Mesenchymal stem cell (in vitro differentiated cells and primary cell): ENCODE measurements at places on chromosomes 5 and 9.

GRCh38 chr5:96966801-96967200 is 30.9 kb downstream of the LNPEP start:
- H3K27me3 ChIP-seq: no peaks in the 10 kb centered on the region
- no peak overlapping the region for H3K4me3 ChIP-seq
- no peak overlapping the region for H3K27ac ChIP-seq
- DNase-seq: no peak
- H3K36me3 ChIP-seq: no peaks in the 10 kb centered on the region
- H3K4me1 ChIP-seq: peaks cover 4% of the 10 kb centered on the region

- H3K36me3 ChIP-seq: peaks cover 84% of the 10 kb centered on the region
Observed at GRCh38 chr9:131585375-131585774, 40.1 kb downstream of the PRRT1B start.

DNA sequence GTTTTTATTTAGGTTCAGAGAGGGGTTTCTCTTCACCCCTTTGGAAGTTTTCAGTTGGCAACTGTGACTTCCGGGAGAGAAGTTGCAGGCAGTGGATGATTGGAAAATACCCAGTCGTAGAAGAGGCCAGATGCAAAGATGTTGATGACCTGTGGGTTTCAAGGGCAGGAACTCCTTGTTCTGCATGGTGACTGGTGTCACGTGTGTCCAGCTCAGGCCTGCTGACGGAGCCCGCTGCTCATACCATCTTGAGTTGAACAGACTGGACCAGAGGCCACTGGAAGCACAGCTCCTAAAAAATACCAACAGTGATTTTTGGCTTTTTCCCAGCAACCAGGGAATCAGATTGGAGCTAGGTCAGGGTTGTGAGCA is 243.9 kb upstream of the KLF4 start:
- no peaks in the 10 kb centered on the region for H3K27me3 ChIP-seq
- H3K27ac ChIP-seq: no peak overlapping the region
- no peak for DNase-seq
- H3K36me3 ChIP-seq: no peaks in the 10 kb centered on the region
- H3K4me3 ChIP-seq: no peak overlapping the region

DNA sequence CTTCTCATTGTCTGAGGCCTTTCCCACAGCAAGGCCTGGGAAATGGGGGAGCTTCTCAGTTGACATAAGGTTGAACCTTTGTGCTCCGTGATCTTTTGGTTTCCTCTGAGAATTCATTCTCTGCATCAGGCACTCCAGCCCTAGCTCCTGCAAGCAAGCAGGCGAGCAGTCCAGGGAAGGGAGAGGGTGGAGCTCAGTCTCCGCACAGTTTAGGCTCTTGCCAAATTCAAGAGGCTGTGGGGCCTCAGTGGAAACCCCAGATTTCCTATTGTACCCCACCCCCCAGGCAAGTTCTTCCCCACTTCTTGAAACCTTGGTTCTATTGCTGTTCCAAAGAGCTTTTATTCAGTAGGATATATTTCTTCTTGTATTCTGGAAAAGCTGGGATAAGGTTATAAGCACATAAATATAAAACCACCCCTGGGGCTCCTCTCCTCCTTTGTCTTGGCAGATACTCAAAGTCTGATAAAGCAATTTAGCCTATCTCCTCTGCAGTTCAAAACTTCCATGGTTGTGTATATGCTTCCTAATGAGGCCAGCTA is 147.2 kb downstream of the PDZD2 start:
- no peaks in the 10 kb centered on the region for H3K4me1 ChIP-seq
- H3K27me3 ChIP-seq: no peaks in the 10 kb centered on the region
- no peaks in the 10 kb centered on the region for H3K36me3 ChIP-seq
- H3K4me3 ChIP-seq: no peak overlapping the region
- no peak overlapping the region for H3K27ac ChIP-seq
- no peak for DNase-seq

GRCh38 chr9:91898451-91899218 is 51.4 kb downstream of the ROR2 start:
- H3K4me3 ChIP-seq: no peak overlapping the region
- peaks cover 51% of the 10 kb centered on the region for H3K4me1 ChIP-seq
- peak; percentile 82 for DNase-seq

DNA sequence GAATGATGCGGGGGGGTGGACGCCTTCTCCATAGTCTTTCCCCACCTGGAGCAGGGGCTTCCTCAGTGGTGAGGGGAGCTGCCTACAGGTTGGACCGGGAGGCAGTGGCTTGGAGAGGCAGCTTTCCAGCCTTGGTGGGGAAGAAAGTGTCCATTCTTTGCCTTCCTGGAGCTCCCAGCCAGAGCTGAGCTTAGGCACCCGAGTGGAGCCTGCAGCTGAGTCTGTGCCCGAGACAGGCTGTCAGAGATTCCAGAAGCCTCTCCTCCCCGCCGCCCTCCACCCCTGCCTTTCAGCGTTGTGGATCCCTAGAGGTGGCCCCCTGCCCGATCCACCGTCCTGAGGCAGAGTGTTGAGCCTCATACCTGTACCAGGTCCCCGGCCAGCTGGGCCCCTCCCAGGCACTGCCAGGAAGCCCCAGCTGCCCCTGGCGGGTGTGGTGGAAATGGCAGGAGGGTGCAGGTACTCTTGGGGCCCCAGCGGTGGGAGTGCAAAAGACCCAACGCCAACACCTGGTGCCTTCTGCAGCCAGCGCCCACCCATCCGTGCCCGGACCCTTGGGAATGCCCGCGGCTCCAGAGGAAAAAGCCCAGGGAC is 112.0 kb downstream of the RXRA start:
- H3K36me3 ChIP-seq: peaks cover 28% of the 10 kb centered on the region
- no peak for DNase-seq
- H3K27ac ChIP-seq: no peak overlapping the region
- peaks cover 59% of the 10 kb centered on the region for H3K4me1 ChIP-seq
- no peak overlapping the region for H3K4me3 ChIP-seq
- no peaks in the 10 kb centered on the region for H3K27me3 ChIP-seq

- H3K36me3 ChIP-seq: no peaks in the 10 kb centered on the region
- H3K4me3 ChIP-seq: no peak overlapping the region
- DNase-seq: no peak
- H3K4me1 ChIP-seq: no peaks in the 10 kb centered on the region
- H3K27me3 ChIP-seq: no peaks in the 10 kb centered on the region
- no peak overlapping the region for H3K27ac ChIP-seq
Observed at GRCh38 chr5:13081116-13081515, 863.4 kb downstream of the DNAH5 start.

DNA sequence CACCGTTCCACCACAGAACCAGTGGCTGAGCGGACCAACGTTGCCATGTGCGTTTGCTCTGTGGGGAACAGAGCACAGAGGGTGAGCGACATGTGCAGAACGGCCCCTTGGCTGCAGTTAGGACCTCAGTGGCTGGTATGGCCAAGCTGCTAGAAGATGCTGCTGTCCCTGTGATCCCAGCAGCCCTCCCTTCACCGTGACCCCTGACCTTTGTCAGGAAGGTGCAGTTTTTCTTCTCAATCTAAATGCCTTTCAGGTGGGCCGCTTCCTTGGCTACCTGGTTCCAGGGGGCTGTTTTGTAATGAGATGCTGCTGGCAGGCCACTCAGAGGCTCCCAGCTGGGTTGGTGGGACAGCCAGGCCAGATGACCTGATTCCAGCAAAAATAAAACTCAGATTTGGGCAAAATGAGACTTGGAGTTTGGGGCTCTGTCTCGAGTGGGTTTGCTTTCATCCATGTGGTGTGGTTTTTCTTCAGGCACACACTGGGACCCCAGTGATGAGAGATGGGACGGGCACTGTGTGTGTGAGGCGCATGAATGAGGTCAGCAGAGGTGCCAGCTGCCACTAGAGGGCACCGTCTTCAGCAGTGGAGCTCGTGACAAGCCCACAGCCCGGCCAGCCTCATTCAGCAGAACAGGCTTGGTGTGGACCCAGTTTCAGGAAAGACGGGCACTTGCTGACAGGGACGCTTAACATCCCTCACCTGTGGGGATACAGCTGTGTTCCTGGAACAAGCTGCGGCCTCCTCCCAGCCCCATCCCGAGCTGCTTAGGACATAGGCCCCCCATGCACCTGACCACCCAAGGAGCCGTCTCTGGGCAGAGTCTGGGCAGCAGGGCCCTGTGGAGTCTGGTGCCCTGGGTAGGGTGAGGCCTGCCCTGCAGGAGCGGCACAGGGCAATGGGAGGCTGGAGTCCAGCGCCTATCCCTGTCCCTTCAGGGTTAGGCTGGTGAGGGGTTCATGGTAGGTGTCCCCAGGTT is 4.1 kb downstream of the MRPS2 start:
- H3K27ac ChIP-seq: no peak overlapping the region
- H3K4me1 ChIP-seq: peaks cover 32% of the 10 kb centered on the region
- no peak overlapping the region for H3K4me3 ChIP-seq
- DNase-seq: peak; percentile 67
- no peaks in the 10 kb centered on the region for H3K27me3 ChIP-seq
- peaks cover 49% of the 10 kb centered on the region for H3K36me3 ChIP-seq

GRCh38 chr9:135281791-135282737 is 194.6 kb downstream of the OLFM1 start:
- peaks cover 2% of the 10 kb centered on the region for H3K4me1 ChIP-seq
- DNase-seq: no peak
- no peak overlapping the region for H3K4me3 ChIP-seq
- no peaks in the 10 kb centered on the region for H3K36me3 ChIP-seq

DNA sequence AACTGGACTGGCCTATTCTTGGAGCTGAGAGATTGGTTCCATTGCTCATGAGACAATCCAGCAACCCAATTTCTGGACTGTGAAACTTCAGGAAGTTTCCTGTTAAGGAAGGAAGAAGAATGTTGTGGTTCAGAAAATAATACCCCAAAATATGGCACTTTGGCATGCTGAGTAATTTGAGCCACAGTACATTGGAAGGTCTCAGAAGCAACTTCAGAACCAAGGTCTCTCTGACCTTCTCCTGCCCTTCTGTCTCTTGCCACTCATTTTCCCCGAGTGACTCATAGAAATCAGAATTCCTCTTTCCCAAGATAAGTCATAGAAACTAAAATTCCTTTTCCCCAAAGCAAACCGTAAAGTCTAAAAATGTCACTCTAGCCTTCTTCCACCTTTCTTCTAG is 1366.1 kb downstream of the PTPRD start:
- H3K27ac ChIP-seq: no peak overlapping the region
- H3K4me1 ChIP-seq: no peaks in the 10 kb centered on the region
- no peaks in the 10 kb centered on the region for H3K27me3 ChIP-seq
- DNase-seq: no peak
- no peak overlapping the region for H3K4me3 ChIP-seq
- H3K36me3 ChIP-seq: no peaks in the 10 kb centered on the region

GRCh38 chr5:55232985-55233928 is at the start of gene CCNO:
Gene CCNO, minus strand, starts transcription at chr5:55233608. Its CDS starts 85 bp downstream, at chr5:55233523.
- H3K27me3 ChIP-seq: peaks cover 88% of the 10 kb centered on the region
- H3K4me3 ChIP-seq: peak within 1 kb of the TSS; percentile 67
- H3K4me1 ChIP-seq: peaks cover 25% of the 10 kb centered on the region
- DNase-seq: peak; percentile 75

DNA sequence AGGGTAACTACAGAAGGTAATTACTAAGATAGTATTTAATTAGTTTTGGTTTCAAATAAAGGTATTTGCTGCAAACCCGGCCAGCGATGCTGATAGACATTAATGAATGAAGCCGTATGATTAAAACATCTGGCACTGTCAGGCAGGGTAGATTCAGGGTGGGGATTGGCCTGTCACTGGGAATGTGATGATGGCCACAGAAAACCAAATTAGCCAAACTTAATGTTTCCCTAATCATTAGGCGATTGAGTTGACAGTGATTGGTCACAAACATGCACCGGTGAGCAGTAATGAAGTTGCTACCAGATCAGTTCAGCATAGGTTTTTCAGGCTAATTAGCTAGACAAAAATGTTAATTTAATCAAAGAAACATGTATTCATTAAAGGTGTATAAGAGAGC is 107.5 kb downstream of the SGCD start:
- H3K27ac ChIP-seq: no peak overlapping the region
- DNase-seq: no peak
- H3K36me3 ChIP-seq: no peaks in the 10 kb centered on the region
- H3K27me3 ChIP-seq: no peaks in the 10 kb centered on the region

- no peaks in the 10 kb centered on the region for H3K4me1 ChIP-seq
- no peak overlapping the region for H3K4me3 ChIP-seq
- no peaks in the 10 kb centered on the region for H3K36me3 ChIP-seq
- no peaks in the 10 kb centered on the region for H3K27me3 ChIP-seq
Observed at GRCh38 chr9:119273325-119273904, 95.8 kb downstream of the BRINP1 start.

- no peaks in the 10 kb centered on the region for H3K36me3 ChIP-seq
- no peak for DNase-seq
- H3K27ac ChIP-seq: peak overlapping the region; percentile 55
- H3K4me3 ChIP-seq: peak overlapping the region; percentile 94
Observed at GRCh38 chr5:137754961-137755762, 999 bp upstream of the HNRNPA0 start.

- H3K4me3 ChIP-seq: peak within 1 kb of the TSS; percentile 29
- H3K4me1 ChIP-seq: peaks cover 24% of the 10 kb centered on the region
- DNase-seq: no peak
- H3K36me3 ChIP-seq: no peaks in the 10 kb centered on the region
Observed at GRCh38 chr5:139462586-139463276, at the start of gene ECSCR. Gene ECSCR, minus strand, starts transcription at chr5:139462743. Its CDS starts 73 bp downstream, at chr5:139462670.

DNA sequence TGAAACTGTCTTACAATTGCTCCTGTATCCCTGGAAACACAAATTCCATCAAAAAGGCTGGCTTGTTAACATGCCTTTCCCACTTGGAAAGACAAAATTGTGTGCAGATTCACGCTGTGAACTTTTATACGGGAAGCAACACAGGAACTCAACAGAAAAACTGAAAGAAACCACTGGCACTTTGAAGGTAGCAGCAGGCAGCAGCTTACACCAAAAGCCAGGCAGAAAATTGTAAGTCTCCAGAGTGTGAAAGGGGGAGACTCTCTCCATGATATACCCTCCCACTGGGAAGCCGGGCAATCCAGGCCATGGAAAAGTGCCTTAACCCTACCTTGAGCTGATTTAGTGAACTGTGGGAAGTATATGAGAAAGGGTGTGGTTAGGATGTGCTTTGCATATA is 943.7 kb downstream of the CDH18 start:
- H3K27ac ChIP-seq: no peak overlapping the region
- no peaks in the 10 kb centered on the region for H3K27me3 ChIP-seq
- no peak overlapping the region for H3K4me3 ChIP-seq
- H3K4me1 ChIP-seq: no peaks in the 10 kb centered on the region

- DNase-seq: peak; percentile 65
- H3K27ac ChIP-seq: no peak overlapping the region
- H3K27me3 ChIP-seq: no peaks in the 10 kb centered on the region
- no peak overlapping the region for H3K4me3 ChIP-seq
- peaks cover 8% of the 10 kb centered on the region for H3K4me1 ChIP-seq
- H3K36me3 ChIP-seq: no peaks in the 10 kb centered on the region
Observed at GRCh38 chr5:73911761-73912393, 285.9 kb downstream of the ARHGEF28 start.

DNA sequence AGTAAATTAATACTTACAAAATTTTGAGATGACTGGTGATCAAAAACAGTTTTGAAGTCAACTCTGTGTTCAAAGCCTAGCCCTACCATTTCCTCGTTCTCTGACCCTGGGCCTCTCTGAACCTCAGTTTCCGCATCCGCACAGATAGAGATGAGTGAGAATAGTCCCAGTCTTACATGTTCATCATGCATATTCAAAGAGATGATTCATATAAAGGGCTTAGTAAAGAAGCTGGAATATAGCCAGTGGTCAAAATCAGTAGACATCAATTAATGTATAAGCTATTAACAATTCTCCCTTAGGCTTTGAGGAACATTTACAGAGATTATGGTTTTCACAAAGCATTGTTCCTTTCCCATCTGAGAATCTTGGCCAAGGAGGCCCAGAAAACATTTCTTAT is 250.6 kb downstream of the SPOCK1 start:
- no peaks in the 10 kb centered on the region for H3K36me3 ChIP-seq
- H3K4me3 ChIP-seq: no peak overlapping the region
- H3K27me3 ChIP-seq: no peaks in the 10 kb centered on the region
- no peak for DNase-seq

GRCh38 chr9:128420651-128421481 is at the start of gene CERCAM:
Gene CERCAM, plus strand, starts transcription at chr9:128420857. Its CDS starts 21 bp downstream, at chr9:128420878.
- H3K4me3 ChIP-seq: peak within 1 kb of the TSS; percentile 95
- peak; percentile 62 for DNase-seq
- H3K27ac ChIP-seq: no peak within 1 kb of the TSS
- H3K4me1 ChIP-seq: peaks cover 23% of the 10 kb centered on the region
- H3K36me3 ChIP-seq: peaks cover 21% of the 10 kb centered on the region
- peaks cover 29% of the 10 kb centered on the region for H3K27me3 ChIP-seq
